ENCODE measurements at places on chromosomes 4 and X. TPM values are rescaled to one million over a fixed set of nuclear protein-coding genes. Genes with fewer than 3 reads are reported as not detected.

Gene SMIM10
- not detected for total RNA-seq

Gene GPR173
- 5.3 TPM for total RNA-seq

Gene LRP2BP
- not detected for total RNA-seq

Gene NEIL3
- total RNA-seq = 21.9 TPM

Gene EREG
- total RNA-seq = 0.50 TPM

Gene FOXP3
- total RNA-seq = 0.20 TPM

Gene BBS12
- total RNA-seq = 1.9 TPM

GRCh38 chr4:20096911-20097310, 154.8 kb upstream of the SLIT2 start:
- no peaks in the 10 kb centered on the region for H3K4me1 ChIP-seq
- H3K4me3 ChIP-seq = no peak overlapping the region
- no peaks in the 10 kb centered on the region for H3K36me3 ChIP-seq
- H3K27me3 ChIP-seq = no peaks in the 10 kb centered on the region
- H3K27ac ChIP-seq = no peak overlapping the region
- no peak for DNase-seq

DNA sequence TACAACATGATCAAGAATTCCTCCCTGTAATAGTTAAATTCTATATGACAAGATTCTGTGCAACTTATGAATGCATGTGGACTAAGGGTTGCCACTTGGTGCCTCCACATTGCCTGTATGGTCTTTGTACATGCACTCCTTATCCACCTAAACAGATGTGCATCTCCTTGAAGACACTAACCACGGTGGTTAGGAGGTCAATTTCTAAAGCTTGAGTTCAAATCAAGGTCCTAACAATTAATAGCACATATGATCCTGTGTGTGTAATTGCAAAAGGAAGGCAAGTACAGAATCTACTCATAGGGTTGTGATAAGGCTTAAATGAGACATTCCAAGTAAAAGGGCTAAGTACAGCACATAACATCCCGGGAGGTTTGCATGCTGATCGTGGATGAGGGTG, 1.5 kb upstream of the IL21 start:
- H3K36me3 ChIP-seq = no peaks in the 10 kb centered on the region
- no peak for DNase-seq
- no peak overlapping the region for H3K27ac ChIP-seq
- no peak overlapping the region for H3K4me3 ChIP-seq
- no peaks in the 10 kb centered on the region for H3K4me1 ChIP-seq

GRCh38 chr4:38386654-38387188, 277.3 kb upstream of the KLF3 start:
- no peak for DNase-seq
- no peaks in the 10 kb centered on the region for H3K4me1 ChIP-seq
- no peaks in the 10 kb centered on the region for H3K36me3 ChIP-seq
- no peak overlapping the region for H3K27ac ChIP-seq
- no peaks in the 10 kb centered on the region for H3K27me3 ChIP-seq

DNA sequence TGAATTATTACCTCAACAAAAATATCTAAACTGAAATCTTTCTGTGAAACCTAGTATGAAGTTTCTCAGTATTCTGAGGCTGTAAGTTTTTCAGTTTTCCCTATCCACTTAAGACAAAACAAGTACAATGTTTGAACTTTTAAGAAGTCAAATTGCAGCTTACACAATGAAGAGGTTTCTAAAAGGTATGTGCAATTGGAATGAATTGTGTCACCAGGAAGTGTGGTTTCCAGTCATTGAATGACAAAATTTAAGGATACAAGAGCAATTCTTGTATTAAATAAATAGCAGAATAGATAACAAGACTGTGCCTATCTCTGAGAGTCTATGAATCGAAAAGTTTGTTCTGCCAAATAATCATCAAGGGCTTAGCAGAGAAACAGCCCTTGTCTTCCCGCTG, 207.3 kb downstream of the ANKRD50 start:
- no peaks in the 10 kb centered on the region for H3K27me3 ChIP-seq
- H3K4me3 ChIP-seq = no peak overlapping the region
- DNase-seq = no peak
- no peak overlapping the region for H3K27ac ChIP-seq
- no peaks in the 10 kb centered on the region for H3K36me3 ChIP-seq
- H3K4me1 ChIP-seq = no peaks in the 10 kb centered on the region

DNA sequence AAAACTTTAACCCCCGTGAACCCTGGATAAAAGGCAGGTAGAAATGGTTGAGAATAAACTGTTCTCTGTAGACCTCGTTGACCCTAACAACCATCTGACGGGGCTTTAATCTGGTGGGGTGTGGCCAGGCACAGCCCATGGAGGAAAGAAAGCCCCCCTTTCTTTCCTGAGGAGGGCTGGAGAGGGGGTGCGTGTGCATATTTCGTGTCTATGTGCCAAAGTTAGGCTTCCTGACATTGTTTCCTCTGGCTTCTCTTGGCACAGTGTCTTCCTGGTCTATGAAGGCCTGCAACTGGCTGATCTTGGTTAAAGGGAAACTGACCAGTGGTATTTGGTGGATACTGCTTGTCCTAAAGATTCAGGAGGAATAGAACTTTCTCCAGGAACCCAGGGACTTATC, 97.1 kb downstream of the MGST2 start:
- H3K4me1 ChIP-seq = peaks cover 25% of the 10 kb centered on the region
- H3K27me3 ChIP-seq = no peaks in the 10 kb centered on the region
- DNase-seq = no peak
- H3K4me3 ChIP-seq = no peak overlapping the region

DNA sequence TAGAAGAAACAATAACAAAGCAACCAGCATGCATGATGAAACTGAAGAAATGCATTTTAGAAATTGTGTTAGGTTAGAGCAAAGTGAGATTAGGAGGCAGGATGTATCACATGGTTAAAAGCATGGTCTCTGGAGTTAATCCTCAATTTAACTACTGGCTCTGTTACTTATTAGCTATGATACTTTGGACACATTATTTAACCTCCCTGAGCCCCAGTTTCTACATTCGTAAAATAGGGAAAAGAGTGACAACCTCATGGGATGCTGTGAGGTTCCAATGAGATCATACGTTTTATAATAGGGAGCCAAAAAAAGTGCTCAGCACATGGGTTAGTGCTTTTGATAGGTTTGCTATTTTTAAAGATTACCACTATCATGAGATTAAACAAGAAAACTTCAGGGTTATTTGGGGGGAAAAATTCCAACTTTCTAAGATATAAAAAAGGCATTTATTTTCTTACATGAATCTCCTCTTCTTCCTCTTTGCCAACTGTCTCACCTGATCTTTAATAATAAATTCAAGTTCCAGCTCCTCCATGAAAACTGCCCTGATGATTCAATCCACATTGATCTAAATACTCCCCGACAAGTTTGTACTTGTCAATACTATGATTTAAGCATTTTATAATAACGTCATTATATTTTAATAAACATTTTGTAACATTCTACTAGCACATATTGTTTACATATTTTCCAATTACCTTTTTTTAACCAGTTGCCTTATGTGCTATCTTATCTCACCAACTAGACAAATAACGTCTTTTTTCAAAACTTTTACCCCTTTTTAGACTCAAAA, 4.6 kb downstream of the SEC31A start:
- H3K4me3 ChIP-seq = no peak overlapping the region
- no peaks in the 10 kb centered on the region for H3K4me1 ChIP-seq
- H3K27ac ChIP-seq = no peak overlapping the region
- no peaks in the 10 kb centered on the region for H3K36me3 ChIP-seq

GRCh38 chr4:89992744-89993143, 98.1 kb downstream of the MMRN1 start:
- H3K36me3 ChIP-seq = no peaks in the 10 kb centered on the region
- no peak overlapping the region for H3K27ac ChIP-seq
- no peak overlapping the region for H3K4me3 ChIP-seq
- DNase-seq = no peak
- no peaks in the 10 kb centered on the region for H3K27me3 ChIP-seq
- H3K4me1 ChIP-seq = no peaks in the 10 kb centered on the region

DNA sequence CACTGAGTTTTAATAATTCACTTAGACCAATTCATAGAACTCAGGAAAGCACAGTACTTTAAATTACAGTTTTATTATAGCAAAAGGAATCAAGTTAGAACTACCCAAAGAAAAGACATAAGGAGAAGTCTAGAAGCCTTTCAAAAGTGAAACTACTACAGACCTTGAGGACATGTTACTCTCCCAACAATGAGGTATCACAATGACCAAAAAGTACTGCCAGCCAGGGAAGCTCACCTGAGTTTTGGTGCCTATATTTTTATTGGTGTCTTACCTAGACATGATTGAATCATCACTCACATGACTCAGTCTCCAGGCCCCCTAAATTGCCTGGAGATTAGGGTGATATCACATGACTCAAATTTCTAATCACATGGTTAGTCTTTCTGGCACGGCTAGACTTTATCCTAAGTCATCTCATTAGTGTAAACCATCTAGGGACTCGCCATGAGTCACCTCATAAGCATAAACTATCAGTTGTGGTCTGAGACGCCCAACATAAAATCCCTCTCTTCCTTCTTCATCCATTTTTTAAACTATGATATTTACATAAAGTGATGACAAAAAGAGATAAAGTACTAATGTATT, 372.3 kb downstream of the TMA16 start:
- no peak overlapping the region for H3K27ac ChIP-seq
- peak; percentile 66 for DNase-seq
- no peaks in the 10 kb centered on the region for H3K27me3 ChIP-seq

DNA sequence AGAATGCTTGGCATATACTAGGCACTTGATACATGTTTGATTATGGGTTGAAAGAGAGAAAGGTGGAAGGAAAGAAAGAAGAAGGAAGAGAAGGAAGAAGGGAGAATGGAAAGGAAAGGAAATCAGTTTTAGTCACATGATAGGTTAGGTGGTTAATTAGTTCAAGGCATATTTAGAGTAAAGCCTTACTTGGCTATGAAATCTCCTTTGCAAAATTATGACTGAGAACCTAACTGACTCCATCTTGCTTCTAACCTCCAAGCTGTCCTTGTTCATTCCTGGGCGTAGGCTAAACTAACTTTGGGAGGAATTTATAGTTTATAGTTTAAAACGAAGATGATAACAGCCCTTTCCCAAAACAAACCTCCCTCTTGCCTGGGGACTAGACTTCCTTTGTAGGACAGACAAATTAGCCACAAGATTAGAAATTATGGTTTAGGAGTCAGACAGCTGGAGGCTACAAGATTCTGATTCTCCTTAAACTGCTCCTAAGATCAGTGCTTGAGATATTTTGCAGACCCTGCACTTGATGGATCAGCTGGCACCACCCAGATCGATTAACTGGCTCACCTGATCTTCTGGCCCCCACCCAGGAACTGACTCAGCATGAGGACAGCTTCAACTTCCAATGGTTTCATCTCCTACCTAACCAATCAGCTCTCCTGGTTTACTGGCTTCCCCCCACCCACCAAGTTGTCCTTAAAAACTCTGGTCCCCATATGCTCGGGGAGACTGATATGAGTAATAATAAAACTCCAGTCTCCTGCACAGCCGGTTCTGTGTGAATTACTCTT, 55.0 kb downstream of the TXK start:
- H3K4me1 ChIP-seq = no peaks in the 10 kb centered on the region
- DNase-seq = no peak
- no peaks in the 10 kb centered on the region for H3K36me3 ChIP-seq

DNA sequence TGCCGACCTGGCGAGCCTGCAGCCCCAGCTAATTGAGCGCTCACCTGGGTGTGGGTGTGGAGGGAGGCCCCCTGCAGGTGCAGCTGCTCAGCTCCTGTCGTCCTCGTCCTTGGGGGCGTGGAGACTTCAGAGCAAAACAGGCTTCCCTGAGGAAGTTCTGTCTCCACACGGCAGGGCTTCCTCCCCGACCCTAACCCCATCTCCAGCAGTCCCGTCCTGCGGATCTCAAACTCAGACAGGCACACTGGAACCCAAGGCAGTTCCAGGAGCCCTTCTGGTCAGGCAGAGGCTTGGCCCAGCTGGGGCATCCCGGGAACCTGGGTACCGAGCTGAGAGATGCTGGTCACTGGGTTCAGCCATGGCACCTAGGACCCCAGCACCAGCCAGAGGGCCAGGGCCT, 24.4 kb downstream of the TACC3 start:
- H3K4me3 ChIP-seq = no peak overlapping the region
- H3K27ac ChIP-seq = no peak overlapping the region

DNA sequence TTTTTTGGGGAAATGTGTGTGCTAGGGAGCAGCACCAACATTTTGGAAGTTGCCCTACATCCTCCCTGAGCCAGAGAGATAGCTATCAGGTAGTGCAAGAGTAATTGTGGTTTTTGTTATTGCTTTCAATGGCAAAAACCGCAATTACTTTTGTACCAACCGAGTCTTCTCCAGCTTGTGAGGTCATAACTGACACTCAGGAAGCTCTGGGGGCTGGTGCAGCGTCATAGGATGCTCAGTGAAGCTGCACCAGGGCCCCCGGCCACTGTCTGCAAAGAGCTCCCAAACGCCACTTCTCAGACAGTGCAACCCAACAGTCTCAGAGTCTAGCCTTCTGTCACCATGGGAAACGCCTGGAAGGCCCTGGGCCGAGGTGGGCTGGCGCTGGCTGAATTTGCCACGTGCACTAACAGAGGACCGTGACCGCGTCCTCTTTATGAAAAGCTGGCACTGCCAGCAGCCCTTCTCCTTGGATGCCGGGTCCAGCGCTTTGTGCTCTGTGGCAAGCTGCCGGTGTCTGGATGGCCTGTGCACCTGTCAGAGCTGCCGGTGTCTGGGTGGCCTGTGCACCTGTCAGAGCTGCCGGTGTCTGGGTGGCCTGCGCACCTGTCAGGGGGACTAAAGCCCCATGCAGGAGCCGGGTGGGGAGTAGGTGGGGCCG, 19.4 kb downstream of the SH3TC1 start:
- peaks cover 8% of the 10 kb centered on the region for H3K4me1 ChIP-seq
- H3K27me3 ChIP-seq = no peaks in the 10 kb centered on the region
- no peak overlapping the region for H3K4me3 ChIP-seq
- no peak for DNase-seq
- no peaks in the 10 kb centered on the region for H3K36me3 ChIP-seq

GRCh38 chr4:99987681-99988080, 37.6 kb upstream of the H2AZ1 start:
- H3K4me1 ChIP-seq = no peaks in the 10 kb centered on the region
- H3K27me3 ChIP-seq = no peaks in the 10 kb centered on the region
- DNase-seq = no peak
- H3K36me3 ChIP-seq = no peaks in the 10 kb centered on the region

DNA sequence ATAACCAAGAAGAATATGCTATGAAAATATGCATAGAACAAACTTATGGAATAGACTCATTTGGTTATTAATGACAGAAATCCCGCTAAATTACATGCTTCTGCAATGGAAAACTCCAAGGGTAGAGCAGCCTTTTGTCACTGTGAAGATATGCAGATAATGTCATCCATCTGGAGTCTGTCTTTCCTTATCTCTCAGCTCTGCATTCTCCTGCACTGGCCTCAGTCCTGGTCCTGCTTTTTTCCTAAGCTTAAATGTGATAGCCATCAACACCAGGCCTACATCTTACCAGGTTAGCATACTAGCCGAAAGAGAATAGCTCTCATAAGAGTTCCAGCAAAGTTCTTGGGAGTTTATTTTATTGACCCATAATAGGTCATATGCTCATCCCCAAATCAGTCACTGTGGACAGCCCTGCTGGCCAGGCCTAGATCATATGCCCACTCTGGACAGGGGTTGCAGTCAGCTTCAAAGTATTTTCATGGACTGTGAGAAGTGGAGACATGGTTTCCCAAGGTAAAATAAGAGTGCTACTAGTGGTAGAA, 86.5 kb upstream of the LEF1 start:
- no peak for DNase-seq
- no peaks in the 10 kb centered on the region for H3K4me1 ChIP-seq
- no peak overlapping the region for H3K27ac ChIP-seq
- H3K36me3 ChIP-seq = no peaks in the 10 kb centered on the region
- H3K4me3 ChIP-seq = no peak overlapping the region
